ENCODE measurements at places on chromosomes 5 and 9. TPM values are rescaled to one million over a fixed set of nuclear protein-coding genes. Genes with fewer than 3 reads are reported as not detected.

DNA sequence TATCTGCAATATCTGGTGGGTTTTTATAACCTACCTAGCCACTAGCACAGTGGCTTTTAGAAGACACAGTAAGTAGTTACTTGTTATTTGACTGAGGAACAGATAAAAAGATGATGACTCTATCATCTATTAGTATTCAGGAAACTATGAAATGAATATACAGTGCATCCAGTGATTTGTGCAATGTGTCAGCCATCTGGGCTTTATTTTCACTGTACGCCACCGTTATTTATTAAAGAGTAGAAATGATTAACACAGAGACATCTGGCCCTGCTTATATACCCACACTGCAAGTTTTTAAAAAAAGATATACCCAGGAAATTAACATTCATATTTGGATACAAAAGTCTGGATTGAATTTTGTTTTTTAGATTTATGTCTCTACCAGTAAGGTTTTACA lies 408.4 kb downstream of the PDE4D start:
- DNase-seq: no peak

Gene CTSV
- 2.5 TPM for total RNA-seq

Gene NDUFS4
- 60.7 TPM for total RNA-seq

DNA sequence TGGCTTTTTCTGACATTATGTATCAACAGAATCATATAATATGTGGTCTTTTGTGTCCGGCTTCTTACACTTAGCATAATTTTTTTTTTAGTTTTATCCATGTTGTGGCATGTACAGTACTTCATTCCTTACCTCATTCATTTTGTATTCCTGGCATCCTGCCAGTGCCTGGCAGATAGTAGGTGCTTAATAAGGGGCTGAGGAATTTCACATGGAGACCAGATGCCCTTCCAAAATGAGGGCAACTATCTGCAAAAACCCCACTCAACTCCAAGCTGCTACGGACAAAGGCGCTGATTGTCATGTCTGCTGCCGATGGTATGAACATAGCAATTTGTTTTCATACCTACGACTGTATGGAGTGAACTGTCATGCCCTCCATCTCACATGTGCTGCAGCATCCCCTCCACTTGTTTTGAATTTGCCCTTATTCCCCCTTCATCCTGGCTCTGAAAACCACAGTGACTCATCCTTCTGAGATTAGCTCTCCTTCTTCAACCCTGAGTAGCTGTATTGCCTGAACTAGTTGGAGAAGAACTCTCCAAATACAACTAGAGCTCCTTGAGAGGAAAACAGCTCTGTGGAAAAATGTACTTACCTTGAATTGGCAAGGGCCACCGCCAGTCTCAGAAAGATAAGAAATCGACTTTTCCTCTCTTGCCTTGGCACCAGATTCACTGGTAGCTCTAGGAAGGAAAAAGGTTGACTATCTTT lies 41.3 kb upstream of the FOXE1 start:
- DNase-seq: peak; percentile 42

DNA sequence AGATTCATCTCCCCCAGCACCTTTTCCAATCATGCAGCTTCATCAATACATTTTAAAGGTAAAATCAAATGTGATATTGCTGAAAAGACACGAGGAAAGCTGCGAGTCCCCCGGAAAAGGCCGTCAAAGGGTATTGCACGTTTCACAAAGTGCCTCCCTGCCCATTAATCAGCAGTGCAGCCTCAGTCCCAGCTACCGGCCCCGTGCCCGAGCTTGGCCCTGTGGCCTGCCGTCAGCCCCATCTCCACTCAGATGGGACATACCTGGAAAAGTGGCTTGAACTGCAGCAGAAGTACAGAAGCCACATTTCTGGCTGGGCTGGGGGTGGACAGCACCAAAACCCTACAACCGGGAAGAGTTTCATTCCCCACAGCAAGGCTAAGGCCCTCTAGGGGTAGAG lies 39.9 kb upstream of the EQTN start:
- no peak for DNase-seq

Gene PCDHA8
- 0.49 TPM for total RNA-seq

Data from mucosa of gallbladder (tissue), 1 donor.